ENCODE measurements at places on chromosomes 7 and 10.

DNA sequence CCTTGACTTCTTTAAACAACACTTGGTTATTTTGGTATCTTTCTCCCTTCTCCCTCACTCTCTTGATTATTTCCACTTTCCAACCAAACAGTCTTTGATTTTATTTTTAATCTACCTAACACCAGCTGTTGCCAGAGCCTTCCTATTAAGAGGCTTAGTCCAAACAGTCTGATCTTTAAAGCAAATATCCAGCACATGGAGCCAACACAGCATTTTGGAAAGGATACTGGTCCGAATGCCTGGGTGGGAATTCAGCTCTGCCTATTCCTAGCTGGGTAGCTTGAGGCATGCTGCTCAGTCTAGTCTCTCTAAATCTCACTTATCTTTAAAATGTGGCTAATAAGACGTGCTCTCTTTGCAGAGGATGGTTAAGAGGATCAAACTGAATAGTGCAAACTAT, 129.3 kb downstream of the NRCAM start:
- no peak for DNase-seq

- DNase-seq, result no peak
Observed at GRCh38 chr10:131146790-131147189, 164.7 kb downstream of the TCERG1L start.

DNA sequence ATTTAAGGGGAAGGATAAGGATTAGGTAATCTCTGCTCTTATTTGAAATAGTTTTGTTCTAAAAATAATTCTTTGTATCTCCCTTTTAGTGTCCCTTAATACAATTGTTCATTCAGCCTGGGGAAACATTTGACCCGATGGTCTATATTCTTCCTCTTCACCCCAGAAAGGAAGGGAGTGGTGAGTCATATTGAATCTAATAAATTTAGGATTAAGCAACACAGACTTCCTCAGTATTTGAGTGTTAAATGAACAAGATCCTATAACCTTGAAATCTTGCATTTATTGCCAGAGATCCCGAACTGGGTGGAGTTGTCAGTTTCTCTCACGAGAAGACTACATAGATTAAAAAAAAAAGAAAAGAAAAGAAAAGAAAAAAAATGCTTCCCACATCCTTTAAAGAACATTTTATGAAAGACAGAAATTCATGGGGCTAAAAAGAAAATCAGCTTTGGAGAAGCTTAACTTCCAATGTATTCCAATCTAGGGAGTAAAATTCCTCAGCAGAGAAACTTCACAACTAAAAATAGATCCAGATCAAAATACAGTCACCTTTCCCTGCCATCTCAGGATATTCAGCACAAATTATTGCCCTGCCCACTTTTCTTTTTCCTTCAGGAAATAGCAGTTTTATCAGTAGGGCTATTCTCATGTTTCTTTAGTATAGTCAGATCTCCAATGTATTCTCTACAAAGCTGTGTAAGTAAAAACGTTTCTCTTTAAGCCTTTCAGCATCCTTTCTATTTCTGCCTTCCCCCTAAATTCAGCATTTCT, 82.2 kb downstream of the SEMA3D start:
- peak; percentile 73 for DNase-seq

DNA sequence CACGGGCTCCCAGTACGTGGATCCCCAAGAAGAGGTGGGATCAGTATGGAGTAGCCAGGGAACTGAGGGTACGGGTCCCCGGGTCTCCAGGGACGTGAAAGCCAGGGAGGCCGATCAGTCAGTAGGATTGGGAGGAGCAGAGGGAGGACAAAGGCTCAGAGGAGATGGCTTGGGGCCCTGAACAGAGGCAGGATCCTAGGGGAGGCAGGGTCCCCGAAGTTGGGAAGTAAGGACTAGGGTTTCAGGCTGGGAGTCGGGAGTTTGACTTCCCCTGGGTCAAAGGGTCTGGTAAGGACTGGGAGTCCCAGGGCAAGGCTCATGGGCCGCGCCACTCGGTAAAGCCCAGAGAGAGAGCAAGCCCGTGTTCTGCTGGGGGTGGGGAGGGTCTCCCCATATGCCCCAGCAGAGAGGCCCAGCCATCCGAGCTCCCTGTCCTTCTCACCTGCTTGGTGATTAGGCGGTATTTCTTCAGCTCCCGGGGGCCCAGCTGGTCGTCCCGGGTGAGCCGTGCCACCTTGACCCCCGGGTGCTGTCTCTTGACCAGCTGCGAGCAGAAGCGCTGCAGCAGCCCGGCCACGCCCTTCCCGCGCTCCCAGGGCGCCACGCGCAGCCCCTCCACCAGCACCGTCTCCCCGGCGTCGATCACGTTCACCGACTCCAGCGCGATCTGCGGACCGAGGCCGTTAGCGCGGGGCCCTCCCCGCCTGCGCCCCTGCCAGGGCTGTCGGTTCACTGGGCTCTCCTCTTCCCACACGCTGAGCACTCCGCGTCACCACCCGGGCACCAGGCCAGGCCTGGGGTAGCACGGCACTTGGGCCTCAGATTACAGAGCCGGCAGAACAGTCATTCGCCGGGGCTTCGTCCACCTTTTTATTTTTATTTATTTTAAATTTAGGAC, 7.0 kb downstream of the NAT16 start:
- DNase-seq, result peak; percentile 69

DNA sequence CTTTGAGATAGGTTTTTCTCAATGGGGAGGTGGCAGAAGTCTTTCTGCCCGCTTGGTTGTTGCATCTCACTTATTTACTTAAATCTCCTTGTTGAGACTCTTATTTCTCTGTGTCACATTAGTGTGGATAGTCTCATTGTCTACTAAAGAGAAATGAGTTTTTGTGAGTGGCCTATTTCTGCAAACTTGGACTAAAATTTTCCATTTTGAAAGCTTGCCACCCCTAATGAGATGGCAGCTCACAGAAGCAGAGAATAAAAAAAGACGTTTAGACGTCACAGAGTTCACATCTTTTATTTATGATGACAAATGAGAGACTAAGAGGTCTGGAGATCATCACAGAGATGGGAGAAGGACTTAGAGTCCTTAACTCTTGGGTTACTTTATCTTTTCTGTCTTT, 262.7 kb upstream of the PHYHIPL start:
- no peak for DNase-seq

Measured in fibroblast of mammary gland (primary cell).